Osteocyte (in vitro differentiated cells): ENCODE measurements at places on chromosomes 1 and 21. TPM values are rescaled to one million over a fixed set of nuclear protein-coding genes. Genes with fewer than 3 reads are reported as not detected.

GRCh38 chr21:18275781-18276180 lies 31.1 kb downstream of the CHODL start:
- no peaks in the 10 kb centered on the region for H3K4me1 ChIP-seq
- no peak for DNase-seq
- no peak overlapping the region for H3K27ac ChIP-seq
- H3K4me3 ChIP-seq, result no peak overlapping the region
- no peaks in the 10 kb centered on the region for H3K36me3 ChIP-seq

DNA sequence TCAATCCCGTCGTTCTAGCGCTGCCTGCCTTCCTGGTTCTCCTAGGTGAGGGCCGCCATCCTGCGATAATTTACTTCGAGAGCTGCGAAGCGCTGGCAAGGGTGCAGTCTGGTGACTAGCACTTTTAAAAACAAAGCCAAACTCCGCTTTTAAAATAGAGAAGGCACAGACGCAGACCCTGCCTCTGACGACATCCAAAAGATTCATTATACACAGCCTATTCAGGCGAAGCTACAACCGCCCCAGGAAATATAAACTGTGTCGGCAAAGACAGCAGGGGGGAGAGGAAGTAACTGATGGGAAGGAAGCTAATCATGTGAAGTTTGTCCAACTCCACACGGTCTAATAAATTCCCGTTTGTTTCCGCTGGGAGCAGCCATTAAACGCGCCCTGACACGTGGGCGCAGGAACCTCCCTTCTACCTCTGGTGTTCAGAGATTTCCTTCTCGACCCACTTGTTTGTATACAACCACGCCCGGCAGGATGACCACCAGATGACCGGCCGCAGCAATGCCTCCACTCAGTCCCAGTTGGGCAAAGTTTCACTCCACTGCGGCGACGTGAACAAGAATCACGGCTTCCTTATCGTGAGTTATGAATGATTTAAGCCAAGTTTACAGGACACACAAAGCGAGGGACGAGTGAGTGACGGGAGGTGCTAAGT lies 1.3 kb downstream of the GNG12 start:
- no peaks in the 10 kb centered on the region for H3K36me3 ChIP-seq
- peaks cover 35% of the 10 kb centered on the region for H3K4me1 ChIP-seq
- DNase-seq, result no peak
- no peaks in the 10 kb centered on the region for H3K27me3 ChIP-seq
- peak overlapping the region; percentile 98 for H3K27ac ChIP-seq

GRCh38 chr1:182925661-182926060 lies 27.3 kb downstream of the SHCBP1L start:
- no peak overlapping the region for H3K27ac ChIP-seq
- peaks cover 3% of the 10 kb centered on the region for H3K36me3 ChIP-seq
- H3K4me1 ChIP-seq, result no peaks in the 10 kb centered on the region

- no peaks in the 10 kb centered on the region for H3K36me3 ChIP-seq
- H3K27ac ChIP-seq, result no peak overlapping the region
- H3K4me1 ChIP-seq, result no peaks in the 10 kb centered on the region
- DNase-seq, result no peak
- H3K27me3 ChIP-seq, result peaks cover 3% of the 10 kb centered on the region
Observed at GRCh38 chr1:30638811-30639210, 84.6 kb downstream of the MATN1 start.

The KRTAP11-1 gene
- not detected in 2 replicates for total RNA-seq

The LCE1A gene
- total RNA-seq, result not detected in 2 replicates
